IPS-NIHi11 (cell line): ENCODE measurements at places on chromosomes 4 and X.

DNA sequence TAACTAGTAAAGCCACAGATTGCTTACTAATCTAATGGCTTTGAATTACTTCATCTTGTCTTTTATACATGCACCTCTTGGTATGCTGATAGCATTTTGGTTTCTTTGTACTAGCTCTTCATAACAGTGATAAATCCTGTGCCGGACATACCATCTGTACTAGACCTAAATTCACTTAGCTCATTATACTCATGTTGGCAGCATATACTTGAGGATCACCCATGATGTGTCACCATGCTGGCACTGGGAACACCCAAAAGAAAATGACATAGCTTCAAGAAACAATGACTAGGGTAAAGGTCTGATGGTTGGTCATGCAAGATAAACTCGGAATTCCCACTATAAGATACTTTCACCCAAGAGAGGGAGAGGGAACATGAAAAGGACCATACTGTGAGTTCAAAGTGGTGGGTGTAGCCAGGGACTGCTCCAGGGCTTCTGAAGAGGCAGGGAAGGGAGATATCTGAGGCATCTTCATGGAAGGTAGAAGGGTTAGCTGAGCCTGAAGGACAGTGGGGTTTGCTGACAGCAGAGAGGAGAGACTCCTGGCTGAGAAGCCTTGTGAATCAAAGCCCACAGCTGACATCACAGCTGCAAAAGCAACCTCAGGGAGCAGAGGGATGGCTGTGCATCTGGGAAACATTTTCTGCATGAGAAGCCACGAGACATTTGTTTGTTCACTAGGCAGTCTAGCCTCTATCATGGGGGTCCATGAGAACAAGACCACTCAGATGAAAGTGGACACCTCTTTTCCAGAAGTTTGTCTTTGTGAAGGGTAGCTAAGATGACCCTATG lies 314.2 kb downstream of the RAB28 start:
- no peak for DNase-seq

- DNase-seq = peak; percentile 36
Measured at GRCh38 chrX:9464435-9465371, at the start of gene TBL1X. TBL1X (plus strand) TSS chrX:9465058; CDS start chrX:9653587, 188,529 bp downstream.

DNA sequence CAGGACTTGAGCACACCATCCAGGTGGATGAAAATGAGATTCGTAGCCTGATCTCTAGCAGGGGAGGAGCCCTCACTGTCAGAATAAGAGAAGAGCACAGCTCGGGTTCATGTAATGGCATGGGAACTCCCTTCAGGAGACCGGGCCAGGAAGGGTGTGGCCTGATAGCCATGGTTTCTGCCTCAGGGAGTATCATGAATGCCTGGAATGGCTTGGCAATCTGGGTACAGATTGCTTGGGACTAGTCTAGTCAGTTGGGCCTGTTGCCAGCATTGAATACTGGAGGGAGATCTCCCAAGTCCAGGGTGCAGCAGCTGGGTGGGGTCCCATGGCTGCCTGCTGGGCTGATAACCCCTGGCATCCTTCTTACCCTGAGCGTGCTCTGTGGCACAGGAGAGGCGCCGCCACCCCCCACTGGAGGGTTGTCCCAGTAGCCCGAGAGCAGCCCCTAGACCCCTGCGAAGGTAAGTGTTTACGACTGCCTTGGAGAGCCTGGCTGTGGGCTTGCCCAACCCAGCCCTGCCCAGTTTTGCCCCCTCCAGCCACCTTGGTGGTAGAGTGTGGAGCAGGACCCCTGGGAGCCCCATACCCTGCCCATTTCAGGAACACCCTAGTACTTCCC lies 298.8 kb downstream of the TEX13A start:
- peak; percentile 4 for DNase-seq

DNA sequence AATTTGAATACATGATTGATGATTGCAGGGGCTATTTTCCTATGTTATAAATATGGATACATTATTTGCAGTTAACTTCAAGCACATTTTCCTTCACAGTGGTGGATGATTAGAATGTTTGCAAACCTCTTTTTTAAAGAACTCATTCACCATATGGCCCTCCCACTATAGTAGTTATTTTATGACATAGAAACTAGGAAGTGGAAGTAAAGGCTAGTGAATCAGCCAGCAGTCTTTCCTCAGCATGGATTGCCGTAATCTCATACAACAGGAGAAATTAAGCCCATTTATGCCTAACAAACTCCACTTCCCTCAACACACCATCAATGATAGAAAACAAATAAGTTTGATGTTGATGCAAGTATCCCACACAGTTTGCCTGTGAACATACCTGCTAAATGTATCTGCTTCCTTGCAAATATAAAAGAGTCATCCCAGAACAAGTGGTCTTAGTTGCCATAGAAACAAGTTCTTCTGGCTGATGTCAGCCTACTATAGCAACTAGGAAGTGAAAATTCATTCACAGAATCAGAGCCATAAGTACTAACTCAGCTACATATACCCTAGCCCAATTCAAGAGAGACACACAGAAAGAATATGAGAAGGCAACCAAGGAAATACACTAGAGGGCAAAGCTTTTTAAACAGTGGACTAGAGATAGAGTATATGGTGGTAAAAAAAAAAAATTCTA lies 100.9 kb upstream of the RADX start:
- DNase-seq = no peak

GRCh38 chr4:53508446-53508845 lies 82.8 kb downstream of the LNX1 start:
- DNase-seq = no peak

GRCh38 chrX:49243166-49243565 lies 7.9 kb downstream of the CCDC22 start:
- no peak for DNase-seq

GRCh38 chr4:41455206-41455605 lies 82.8 kb upstream of the LIMCH1 start:
- no peak for DNase-seq

GRCh38 chr4:24731448-24731847 lies 63.9 kb upstream of the SOD3 start:
- no peak for DNase-seq

DNA sequence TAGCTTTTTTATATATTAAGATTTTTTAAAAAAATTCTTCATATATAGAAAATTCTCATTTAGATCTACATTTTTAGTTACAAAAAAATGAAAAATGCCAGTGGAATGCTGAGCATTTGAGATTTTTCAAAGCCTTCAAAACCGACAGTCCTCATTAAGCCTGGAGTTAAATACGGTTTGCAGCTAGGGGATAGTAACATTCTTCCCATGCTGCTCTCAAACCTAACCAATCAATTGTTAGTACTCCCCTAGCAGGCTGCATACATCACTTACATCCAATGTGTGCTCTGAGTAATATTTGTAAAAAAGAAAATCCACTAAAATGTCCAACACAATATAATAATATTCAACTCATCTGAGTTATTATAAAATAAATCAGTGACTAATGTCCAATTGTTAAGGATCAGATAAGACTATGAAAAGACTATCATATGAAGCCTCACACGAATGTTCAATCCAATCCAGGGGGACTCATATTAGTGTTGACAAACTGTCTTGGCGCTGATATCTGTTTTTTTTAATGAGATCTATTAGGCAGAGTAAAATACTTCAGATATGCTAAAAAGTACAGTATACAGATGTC lies 227.6 kb upstream of the MAB21L2 start:
- no peak for DNase-seq

GRCh38 chr4:81392164-81392563 lies 79.5 kb downstream of the RASGEF1B start:
- DNase-seq = no peak

- DNase-seq = no peak
Measured at GRCh38 chr4:79759793-79760192, 313.2 kb downstream of the ANTXR2 start.

GRCh38 chr4:60805500-60806313 lies 394.4 kb upstream of the ADGRL3 start:
- peak; percentile 48 for DNase-seq

- no peak for DNase-seq
Measured at GRCh38 chr4:39331191-39331590, 35.0 kb downstream of the RFC1 start.

- peak; percentile 56 for DNase-seq
Measured at GRCh38 chrX:129984111-129984958, 1.9 kb downstream of the BCORL1 start.

DNA sequence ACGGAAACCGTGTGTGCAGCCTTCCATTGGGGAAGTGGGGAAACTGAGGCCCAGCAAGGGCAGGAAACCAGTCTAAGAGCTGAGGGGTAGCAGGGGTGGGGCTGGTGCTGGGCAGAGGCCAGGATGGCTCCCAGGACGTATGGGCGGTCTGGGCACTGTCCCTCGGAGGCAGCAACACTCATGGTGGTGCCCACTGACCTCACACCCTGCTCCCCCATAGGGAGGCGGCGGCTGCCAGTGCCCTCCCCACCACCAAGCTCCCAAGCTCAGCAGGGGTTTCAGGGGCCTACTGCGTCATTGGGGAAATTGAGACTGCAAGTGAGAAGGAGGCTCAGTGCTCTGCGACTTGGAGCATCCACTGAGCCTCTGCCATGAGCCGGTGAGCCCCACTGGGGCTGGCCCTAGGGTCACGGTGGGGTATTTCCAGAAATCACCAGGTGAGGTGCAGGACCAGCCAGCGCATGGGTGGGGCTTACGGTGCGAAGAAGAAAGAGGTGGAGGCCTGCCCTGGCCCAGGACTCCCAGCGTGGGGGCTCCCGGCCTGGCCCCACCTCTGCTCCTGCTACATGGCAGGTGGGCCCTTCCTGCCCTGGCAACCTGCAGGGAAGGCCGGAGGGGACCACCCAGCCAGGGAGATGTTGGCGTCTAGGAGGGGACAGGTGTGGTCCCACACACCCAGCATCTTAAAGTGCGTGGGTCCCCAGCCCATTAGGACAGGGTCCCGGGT lies 915 bp downstream of the MSANTD1 start:
- no peak for DNase-seq

- DNase-seq = no peak
Measured at GRCh38 chrX:68644861-68645260, 2.6 kb upstream of the STARD8 start.

DNA sequence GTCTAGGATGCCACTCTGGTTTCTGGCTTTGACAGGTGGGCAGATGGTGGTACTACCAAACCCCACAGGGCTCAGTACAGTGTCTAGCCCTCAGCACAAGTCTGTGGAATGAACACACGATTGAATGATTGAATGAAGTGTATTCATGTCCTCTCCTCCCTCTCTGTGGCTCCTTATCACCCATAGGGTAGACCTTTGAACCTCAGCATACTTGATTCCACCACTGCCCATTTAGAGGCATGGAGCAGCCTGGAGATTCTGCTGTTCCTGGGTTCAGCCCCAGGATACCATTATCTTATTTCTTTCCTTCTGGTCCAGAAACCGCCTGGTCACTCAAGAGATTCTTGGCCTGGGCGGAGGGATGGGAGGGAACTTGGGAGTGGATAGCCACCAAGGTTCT lies 53.9 kb downstream of the PRPS1 start:
- DNase-seq = no peak

- no peak for DNase-seq
Measured at GRCh38 chrX:19557822-19558221, 42.5 kb upstream of the MAP3K15 start.

- no peak for DNase-seq
Measured at GRCh38 chr4:109562457-109563239, 2.6 kb downstream of the MCUB start.

DNA sequence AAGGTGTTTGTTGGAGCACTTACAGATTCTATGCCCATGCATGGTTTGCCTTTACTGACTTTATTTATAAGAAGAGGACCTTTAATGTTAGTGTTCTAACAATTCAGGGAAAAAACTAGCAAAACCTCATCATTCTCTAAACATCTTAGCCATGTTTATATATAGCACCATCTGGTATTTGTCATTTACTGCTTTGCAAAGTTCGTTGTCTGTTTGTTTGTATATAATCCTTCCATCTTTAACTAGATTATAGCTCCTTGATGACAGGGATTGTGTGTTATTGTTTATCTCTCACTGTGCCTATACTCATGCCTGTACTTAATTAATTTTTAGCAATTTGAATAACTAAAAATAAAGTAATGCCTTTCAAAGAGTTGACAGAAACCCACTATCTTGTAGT lies 170.6 kb upstream of the PACRGL start:
- no peak for DNase-seq

DNA sequence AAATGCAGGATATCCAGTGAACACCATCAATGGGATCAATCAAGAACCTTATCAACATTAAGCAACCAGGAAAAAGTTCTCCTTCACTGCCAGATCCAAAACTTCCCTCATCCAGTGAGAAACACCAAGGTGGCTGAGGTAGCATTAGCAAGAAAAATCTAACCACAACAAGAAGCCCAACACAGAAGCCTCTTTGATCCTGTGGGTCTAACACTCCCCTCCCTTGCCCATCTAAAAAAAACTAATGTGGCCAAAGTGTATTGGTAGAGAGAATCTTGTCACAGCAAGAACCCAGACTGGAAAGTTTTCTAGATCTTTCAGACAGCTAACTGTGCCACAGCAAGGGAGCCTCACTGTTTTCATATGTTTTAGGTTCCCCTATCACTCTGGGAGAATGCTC lies 558.0 kb downstream of the STPG2 start:
- no peak for DNase-seq

- no peak for DNase-seq
Measured at GRCh38 chrX:118724365-118724764, 3.0 kb upstream of the IL13RA1 start.

- no peak for DNase-seq
Measured at GRCh38 chr4:8219236-8219635, 20.1 kb downstream of the SH3TC1 start.

DNA sequence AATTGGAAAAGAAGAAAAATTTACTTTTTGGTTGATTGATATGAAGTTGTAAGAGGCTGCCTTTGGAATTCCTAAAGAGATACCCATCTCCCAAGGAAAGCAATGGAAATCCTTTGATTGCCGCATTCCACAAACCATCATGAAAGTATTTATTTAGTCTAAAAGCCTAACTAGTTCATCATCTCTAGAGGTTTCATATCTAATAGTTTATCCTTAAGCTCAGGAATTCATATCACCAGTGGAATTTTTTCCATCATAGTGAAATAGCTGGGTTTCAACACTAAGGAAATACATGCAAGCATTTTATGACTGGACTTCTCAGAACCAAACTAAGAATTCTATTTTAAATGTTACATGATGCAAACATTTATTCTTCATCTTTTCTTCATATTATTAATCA lies 144.9 kb downstream of the FBXO8 start:
- DNase-seq = no peak

- DNase-seq = no peak
Measured at GRCh38 chrX:28590396-28590795, 3.1 kb downstream of the IL1RAPL1 start.

GRCh38 chrX:15563056-15563455 lies 37.7 kb downstream of the ACE2 start:
- no peak for DNase-seq
